ENCODE measurements at places on chromosomes 4 and X.

DNA sequence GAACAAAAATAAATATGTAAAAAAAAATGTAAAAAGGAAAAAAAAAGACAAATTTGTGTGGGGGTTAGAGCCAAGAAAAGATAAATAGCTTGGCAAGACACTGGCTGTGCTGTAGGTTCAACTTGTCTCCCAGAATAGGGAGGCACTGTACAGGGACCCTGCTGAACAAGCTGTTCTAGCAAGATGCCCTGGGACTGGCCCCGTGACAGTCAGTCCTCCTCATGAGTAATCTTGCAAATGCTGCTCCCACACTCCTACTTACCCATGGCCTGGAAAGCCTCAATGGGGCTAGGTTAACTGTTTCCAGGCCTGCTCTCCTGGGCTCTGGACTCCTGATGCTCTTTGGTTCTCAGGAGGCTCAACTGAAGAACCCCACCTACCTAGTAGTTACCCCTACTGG is 106.8 kb downstream of the ATG4A start:
- DNase-seq = no peak

DNA sequence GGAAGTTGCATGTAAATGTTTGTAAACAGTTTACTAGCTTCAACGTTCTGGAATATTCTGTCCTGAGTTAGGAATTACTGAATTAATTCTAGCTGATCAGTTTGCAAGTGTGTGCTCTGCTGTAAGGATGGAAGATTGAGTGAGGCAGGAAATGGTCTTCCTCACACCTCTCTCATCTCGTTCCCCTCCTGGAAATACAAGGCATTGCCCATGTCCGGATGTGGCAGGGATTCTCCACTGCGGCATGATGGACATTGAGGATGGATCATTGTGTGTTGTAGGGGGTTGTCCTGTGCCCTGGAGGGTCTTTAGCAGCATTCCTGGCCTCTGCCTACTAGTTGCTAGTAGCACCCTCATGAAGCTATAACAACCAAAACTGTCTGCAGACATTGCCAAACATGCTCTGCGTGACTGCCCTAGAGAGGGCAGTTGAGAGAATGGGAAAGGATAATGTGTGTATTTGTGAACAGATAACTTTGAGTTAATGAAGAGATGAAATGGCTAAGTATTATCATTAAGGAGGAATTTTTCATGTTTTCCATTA is 12.6 kb downstream of the CA5B start:
- DNase-seq = no peak

- no peak for DNase-seq
These were observed 191.4 kb downstream of the SOWAHB start for GRCh38 chr4:76706581-76706980.

GRCh38 chrX:110210417-110211139 is 107.3 kb downstream of the AMMECR1 start:
- no peak for DNase-seq

- no peak for DNase-seq
These were observed 3.3 kb upstream of the SUPT20HL1 start for GRCh38 chrX:24357106-24357505.

- no peak for DNase-seq
These were observed 46.9 kb downstream of the SEPTIN11 start for GRCh38 chr4:76996445-76996844.

DNA sequence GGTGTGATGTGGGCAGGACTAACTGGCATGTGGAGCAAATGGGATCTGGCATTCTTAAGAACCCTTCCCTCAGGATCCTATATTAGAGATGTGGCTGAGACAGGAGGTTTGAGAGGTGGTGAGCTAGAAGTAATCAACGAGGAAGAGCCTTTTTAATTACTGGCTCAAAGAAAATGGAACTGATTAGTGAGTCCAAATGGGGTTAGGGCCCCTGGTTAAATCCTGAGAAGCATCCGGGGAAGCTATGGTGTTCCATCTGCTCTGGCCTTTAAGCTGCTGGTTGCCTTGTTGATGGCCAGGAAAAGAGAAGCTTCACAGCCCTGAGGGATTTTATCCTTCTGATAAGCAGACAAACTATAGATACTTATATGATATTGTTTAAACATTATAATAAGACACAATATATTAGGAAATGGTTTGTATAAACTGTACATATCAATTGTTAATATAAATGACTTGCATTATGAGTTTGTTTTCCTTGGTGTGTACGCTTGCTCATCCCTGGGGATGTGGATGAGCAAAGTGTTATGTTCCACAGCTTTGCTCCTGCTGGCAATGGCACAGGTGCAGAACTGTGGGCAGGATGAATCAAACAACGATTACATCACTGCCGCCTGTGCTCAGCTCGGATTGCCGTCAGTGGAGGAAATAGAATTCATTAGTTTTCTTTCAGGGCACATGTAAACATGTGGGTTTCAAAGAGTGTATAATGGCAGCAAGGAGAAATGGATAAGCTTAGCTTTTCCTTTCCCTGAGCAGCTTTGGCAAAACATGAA is 328.6 kb upstream of the ARX start:
- DNase-seq = no peak

GRCh38 chrX:144494074-144494473 is 610.2 kb downstream of the UBE2NL start:
- DNase-seq = no peak

DNA sequence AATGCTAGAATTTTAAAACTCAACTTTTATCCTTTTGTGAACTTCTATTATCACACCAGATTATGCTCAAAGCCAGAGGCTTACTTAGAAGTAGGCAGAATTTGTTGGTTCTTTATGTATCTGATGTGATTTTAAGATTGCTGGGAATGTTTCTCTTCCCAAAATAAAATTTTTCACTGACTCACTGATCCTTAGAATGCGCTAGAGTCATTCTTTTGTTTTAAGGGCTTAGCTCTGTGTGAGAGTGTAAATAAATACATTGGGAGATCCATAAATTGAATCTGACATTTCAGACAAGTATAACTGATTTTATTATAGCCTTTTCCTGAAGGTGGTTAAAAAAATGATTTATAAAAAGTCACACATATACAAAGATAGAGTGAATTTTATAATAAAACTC is 101.3 kb downstream of the LARP1B start:
- no peak for DNase-seq
